ENCODE measurements at places on chromosomes 7 and 10. TPM values are rescaled to one million over a fixed set of nuclear protein-coding genes. Genes with fewer than 3 reads are reported as not detected.
A peak's percentile ranks its signal among the peaks of the same experiment; 100 is the strongest.

- H3K4me1 ChIP-seq, result peaks cover 2% of the 10 kb centered on the region
- no peaks in the 10 kb centered on the region for H3K27me3 ChIP-seq
- H3K4me3 ChIP-seq, result no peak overlapping the region
- no peak for DNase-seq
These were observed 13.4 kb upstream of the RASSF4 start for GRCh38 chr10:44946205-44946604.

- H3K27me3 ChIP-seq, result no peaks in the 10 kb centered on the region
- no peak overlapping the region for H3K4me3 ChIP-seq
- peaks cover 2% of the 10 kb centered on the region for H3K36me3 ChIP-seq
- no peak overlapping the region for H3K27ac ChIP-seq
These were observed 104.1 kb upstream of the RHEB start for GRCh38 chr7:151623766-151624165.

- H3K4me3 ChIP-seq, result no peak overlapping the region
- H3K4me1 ChIP-seq, result peaks cover 2% of the 10 kb centered on the region
- no peaks in the 10 kb centered on the region for H3K36me3 ChIP-seq
These were observed 307.7 kb downstream of the BICC1 start for GRCh38 chr10:58820386-58820785.

- no peaks in the 10 kb centered on the region for H3K36me3 ChIP-seq
- H3K4me3 ChIP-seq, result no peak overlapping the region
- H3K4me1 ChIP-seq, result no peaks in the 10 kb centered on the region
- no peak for DNase-seq
These were observed 25.7 kb downstream of the ARL5B start for GRCh38 chr10:18684953-18685352.

DNA sequence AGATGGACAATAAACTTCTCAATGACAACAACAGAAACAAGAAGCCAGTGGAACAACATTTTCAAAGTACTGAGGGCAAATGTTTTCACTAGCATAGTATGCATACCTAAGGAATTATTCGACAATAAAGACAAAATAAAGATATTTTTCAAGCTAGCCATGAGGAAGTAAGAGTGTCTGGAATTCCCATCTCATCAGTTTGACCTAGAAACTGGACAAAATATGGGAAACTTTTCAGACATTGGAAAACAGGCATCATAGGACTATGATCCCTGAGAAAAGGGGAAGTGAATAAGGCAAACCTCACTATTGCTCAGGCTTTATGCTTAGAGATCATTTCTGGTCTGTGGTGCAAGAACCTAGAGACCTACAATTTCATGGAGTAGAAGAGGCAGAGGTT lies 86.3 kb downstream of the OAT start:
- H3K27ac ChIP-seq, result no peak overlapping the region
- peaks cover 8% of the 10 kb centered on the region for H3K27me3 ChIP-seq
- no peak overlapping the region for H3K4me3 ChIP-seq
- DNase-seq, result no peak
- H3K36me3 ChIP-seq, result no peaks in the 10 kb centered on the region

DNA sequence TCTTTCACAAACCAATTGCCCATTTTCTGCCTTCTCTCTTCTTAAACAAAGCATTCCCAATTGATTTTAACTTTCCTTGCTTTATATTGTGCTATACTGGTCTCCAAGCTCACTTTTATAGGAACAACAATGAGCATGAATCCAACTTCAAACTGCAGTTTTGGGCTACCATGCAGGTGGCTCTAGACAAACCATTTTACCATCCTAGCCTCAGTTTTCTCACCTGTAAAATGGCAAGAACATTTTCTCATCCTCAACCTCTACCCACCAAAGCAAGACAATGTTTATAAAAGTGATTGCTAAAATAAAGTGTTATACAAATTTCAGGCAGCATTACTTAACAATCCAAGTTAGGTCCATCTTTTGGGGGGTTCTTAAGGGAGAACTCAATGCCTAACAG lies 66.8 kb upstream of the ASAH2 start:
- peak overlapping the region; percentile 41 for H3K27ac ChIP-seq
- peaks cover 16% of the 10 kb centered on the region for H3K4me1 ChIP-seq
- H3K36me3 ChIP-seq, result peaks cover 10% of the 10 kb centered on the region

GRCh38 chr7:37833107-37833817 lies 15.1 kb upstream of the NME8 start:
- no peak overlapping the region for H3K27ac ChIP-seq
- peak overlapping the region; percentile 60 for H3K4me3 ChIP-seq
- no peak for DNase-seq
- peaks cover 29% of the 10 kb centered on the region for H3K27me3 ChIP-seq
- H3K4me1 ChIP-seq, result no peaks in the 10 kb centered on the region

GRCh38 chr10:83925133-83925532 lies 214.2 kb upstream of the GHITM start:
- DNase-seq, result no peak
- no peaks in the 10 kb centered on the region for H3K4me1 ChIP-seq
- H3K36me3 ChIP-seq, result no peaks in the 10 kb centered on the region
- no peak overlapping the region for H3K4me3 ChIP-seq
- H3K27ac ChIP-seq, result no peak overlapping the region
- peaks cover 21% of the 10 kb centered on the region for H3K27me3 ChIP-seq

DNA sequence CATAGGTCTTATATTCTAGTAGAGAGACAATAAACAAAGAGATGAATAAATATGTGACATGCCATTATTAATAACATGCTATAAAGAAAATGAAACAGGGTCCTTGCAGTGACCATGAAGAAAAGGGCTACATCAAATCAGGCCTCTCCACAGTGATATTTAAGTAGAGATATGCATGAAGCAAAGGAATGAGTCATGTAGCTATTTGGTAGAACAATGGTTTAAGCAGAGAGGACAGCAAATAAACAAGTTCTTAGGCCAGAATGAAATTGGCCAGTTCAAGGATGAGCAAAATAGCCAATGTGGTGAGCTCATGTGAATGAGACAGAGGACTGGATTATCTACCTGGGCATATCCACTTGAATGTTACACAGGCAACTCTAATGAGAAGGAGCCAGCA lies 172.2 kb upstream of the FERD3L start:
- H3K4me3 ChIP-seq, result no peak overlapping the region
- no peak overlapping the region for H3K27ac ChIP-seq
- H3K4me1 ChIP-seq, result no peaks in the 10 kb centered on the region
- no peaks in the 10 kb centered on the region for H3K27me3 ChIP-seq
- H3K36me3 ChIP-seq, result no peaks in the 10 kb centered on the region

- no peak overlapping the region for H3K4me3 ChIP-seq
- no peak for DNase-seq
These were observed 356.0 kb downstream of the PPP1R3A start for GRCh38 chr7:113562801-113563200.

Gene ZYX
- 151 TPM for total RNA-seq

- H3K36me3 ChIP-seq, result no peaks in the 10 kb centered on the region
- no peak for DNase-seq
- no peak overlapping the region for H3K27ac ChIP-seq
These were observed 60.7 kb downstream of the CD36 start for GRCh38 chr7:80699045-80699638.

Gene EBF3
- total RNA-seq, result not detected

GRCh38 chr7:92221766-92222165 lies 23.9 kb downstream of the KRIT1 start:
- no peak overlapping the region for H3K27ac ChIP-seq
- peaks cover 10% of the 10 kb centered on the region for H3K36me3 ChIP-seq
- no peak overlapping the region for H3K4me3 ChIP-seq
- DNase-seq, result no peak

Gene PTN
- total RNA-seq, result not detected

- H3K4me3 ChIP-seq, result peak within 1 kb of the TSS; percentile 91
- no peaks in the 10 kb centered on the region for H3K27me3 ChIP-seq
These were observed at the start of gene IMPDH1 for GRCh38 chr7:128409596-128410450. IMPDH1 (minus strand) TSS chr7:128409982; CDS start chr7:128409901, 81 bp downstream.

GRCh38 chr10:598415-599170 lies 90.9 kb downstream of the DIP2C start:
- H3K4me3 ChIP-seq, result no peak overlapping the region
- no peak overlapping the region for H3K27ac ChIP-seq
- peaks cover 12% of the 10 kb centered on the region for H3K27me3 ChIP-seq
- no peaks in the 10 kb centered on the region for H3K36me3 ChIP-seq
- no peaks in the 10 kb centered on the region for H3K4me1 ChIP-seq

DNA sequence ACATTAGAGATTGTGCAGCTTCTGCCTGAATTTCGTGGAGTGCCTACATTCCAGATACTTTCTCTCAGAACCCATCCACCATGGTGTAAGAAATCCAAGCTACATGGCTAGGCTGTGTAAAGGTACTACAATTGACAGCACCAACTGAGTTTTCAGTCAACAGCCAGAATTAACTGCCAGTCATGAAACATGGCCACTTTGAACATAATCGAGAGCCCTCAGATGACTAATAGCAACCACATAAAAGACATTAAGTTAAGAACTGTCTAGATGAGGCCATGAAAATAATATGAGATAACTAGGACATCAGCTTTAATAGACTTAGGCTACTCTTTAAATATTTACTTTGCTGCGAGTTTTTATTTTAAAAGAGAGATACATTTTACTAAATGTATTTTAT lies 1106.8 kb upstream of the LRRTM3 start:
- no peaks in the 10 kb centered on the region for H3K36me3 ChIP-seq
- H3K27me3 ChIP-seq, result no peaks in the 10 kb centered on the region
- H3K4me1 ChIP-seq, result no peaks in the 10 kb centered on the region
- H3K4me3 ChIP-seq, result no peak overlapping the region

GRCh38 chr7:12524794-12525386 lies 45.6 kb upstream of the SCIN start:
- H3K4me3 ChIP-seq, result no peak overlapping the region
- H3K36me3 ChIP-seq, result no peaks in the 10 kb centered on the region
- no peaks in the 10 kb centered on the region for H3K4me1 ChIP-seq
- no peak overlapping the region for H3K27ac ChIP-seq
- DNase-seq, result no peak
- peaks cover 44% of the 10 kb centered on the region for H3K27me3 ChIP-seq

DNA sequence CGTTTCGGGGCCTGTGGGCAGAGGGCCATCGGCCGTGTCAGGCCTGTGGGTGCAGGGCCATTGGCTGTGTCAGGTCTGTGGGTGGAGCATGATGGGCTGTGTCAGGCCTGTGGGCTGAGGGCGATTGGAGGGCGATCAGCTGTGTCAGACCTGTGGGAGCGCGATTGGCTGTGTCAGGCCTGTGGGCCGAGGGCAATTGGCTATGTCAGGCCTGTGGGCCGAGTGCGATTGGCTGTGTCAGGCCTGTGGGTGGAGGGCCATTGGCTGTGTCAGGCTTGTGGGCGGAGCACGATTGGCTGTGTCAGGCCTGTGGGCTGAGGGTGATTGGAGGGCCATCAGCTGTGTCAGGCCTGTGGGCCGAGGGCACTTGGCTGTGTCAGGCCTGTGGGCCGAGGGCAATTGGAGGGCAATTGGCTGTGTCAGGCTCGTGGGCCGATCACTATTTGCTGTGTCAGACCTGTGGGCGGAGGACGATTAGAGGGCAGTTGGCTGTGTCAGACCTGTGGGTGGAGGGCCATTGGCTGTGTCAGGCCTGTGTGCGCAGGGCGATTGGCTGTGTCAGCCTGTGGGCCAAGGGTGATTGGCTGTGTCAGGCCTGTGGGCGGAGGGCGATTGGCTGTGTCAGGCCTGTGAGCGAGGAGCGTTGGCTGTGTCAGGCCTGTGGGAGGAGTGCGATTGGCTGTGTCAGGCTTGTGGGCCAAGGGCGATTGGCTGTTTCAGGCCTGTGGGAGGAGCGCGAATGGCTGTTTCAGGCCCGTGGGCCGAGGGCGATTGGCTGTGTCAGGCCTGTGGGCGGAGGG lies 54.1 kb downstream of the DYNC2I1 start:
- H3K4me1 ChIP-seq, result peaks cover 7% of the 10 kb centered on the region
- H3K4me3 ChIP-seq, result no peak overlapping the region
- no peaks in the 10 kb centered on the region for H3K27me3 ChIP-seq
- H3K27ac ChIP-seq, result peak overlapping the region; percentile 80

Gene VAX1
- not detected for total RNA-seq

DNA sequence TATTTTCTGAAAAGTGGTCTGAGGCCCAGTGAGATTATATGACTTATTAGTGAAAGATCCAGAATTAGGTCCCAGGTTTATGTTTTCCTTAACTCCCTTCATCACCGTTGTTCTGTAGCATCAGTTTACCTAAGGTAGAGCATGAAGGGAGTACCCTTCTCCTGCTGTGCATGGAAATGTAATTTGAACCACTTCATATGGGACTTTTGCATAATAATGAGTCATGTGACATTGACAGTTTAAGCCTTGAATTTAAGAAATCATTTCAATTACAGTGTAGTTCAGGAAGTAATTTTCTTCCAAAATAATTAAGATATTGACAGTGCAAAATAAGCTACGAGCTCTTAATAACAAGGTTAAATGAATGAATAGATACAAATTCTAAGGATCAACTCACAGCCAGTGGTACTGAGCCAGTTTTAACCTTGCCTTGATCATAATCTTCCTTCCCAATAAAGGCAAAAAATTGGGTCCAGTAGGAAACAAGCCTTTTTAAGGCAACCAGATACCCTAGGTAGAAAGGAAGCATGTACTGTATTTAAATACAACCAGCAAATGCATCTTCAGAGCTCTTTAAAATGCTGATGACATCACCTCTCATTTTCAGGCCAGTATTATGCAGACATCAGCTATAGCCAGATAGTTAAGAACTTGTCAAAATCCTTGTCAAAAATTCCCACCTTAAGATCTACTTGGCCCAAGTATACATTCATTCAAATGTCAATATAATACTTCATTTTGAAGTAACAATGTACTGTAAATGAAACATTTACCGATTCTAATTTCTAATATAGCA lies 48.8 kb upstream of the DKK1 start:
- no peak overlapping the region for H3K27ac ChIP-seq
- H3K4me3 ChIP-seq, result no peak overlapping the region
- no peaks in the 10 kb centered on the region for H3K4me1 ChIP-seq
- no peaks in the 10 kb centered on the region for H3K36me3 ChIP-seq
- no peak for DNase-seq

- DNase-seq, result no peak
- no peaks in the 10 kb centered on the region for H3K27me3 ChIP-seq
- peaks cover 2% of the 10 kb centered on the region for H3K36me3 ChIP-seq
- H3K27ac ChIP-seq, result no peak overlapping the region
These were observed 1000.9 kb downstream of the LRMDA start for GRCh38 chr10:76432016-76433012.

- H3K4me1 ChIP-seq, result no peaks in the 10 kb centered on the region
- no peaks in the 10 kb centered on the region for H3K36me3 ChIP-seq
- no peak overlapping the region for H3K27ac ChIP-seq
- H3K27me3 ChIP-seq, result no peaks in the 10 kb centered on the region
- H3K4me3 ChIP-seq, result no peak overlapping the region
These were observed 113.0 kb downstream of the MGMT start for GRCh38 chr10:129580010-129580409.

Gene GOT1
- total RNA-seq, result 7.0 TPM

GRCh38 chr10:52256832-52257691 lies 57.0 kb upstream of the DKK1 start:
- H3K27ac ChIP-seq, result no peak overlapping the region
- H3K36me3 ChIP-seq, result no peaks in the 10 kb centered on the region
- H3K4me1 ChIP-seq, result no peaks in the 10 kb centered on the region
- no peaks in the 10 kb centered on the region for H3K27me3 ChIP-seq
- H3K4me3 ChIP-seq, result no peak overlapping the region
- no peak for DNase-seq

GRCh38 chr7:144820552-144820951 lies 15.3 kb downstream of the TPK1 start:
- no peak for DNase-seq
- H3K4me3 ChIP-seq, result peak overlapping the region; percentile 75
- peak overlapping the region; percentile 99 for H3K27ac ChIP-seq
- no peaks in the 10 kb centered on the region for H3K27me3 ChIP-seq
- peaks cover 37% of the 10 kb centered on the region for H3K4me1 ChIP-seq
